ENCODE measurements at places on chromosomes 6 and 20.

DNA sequence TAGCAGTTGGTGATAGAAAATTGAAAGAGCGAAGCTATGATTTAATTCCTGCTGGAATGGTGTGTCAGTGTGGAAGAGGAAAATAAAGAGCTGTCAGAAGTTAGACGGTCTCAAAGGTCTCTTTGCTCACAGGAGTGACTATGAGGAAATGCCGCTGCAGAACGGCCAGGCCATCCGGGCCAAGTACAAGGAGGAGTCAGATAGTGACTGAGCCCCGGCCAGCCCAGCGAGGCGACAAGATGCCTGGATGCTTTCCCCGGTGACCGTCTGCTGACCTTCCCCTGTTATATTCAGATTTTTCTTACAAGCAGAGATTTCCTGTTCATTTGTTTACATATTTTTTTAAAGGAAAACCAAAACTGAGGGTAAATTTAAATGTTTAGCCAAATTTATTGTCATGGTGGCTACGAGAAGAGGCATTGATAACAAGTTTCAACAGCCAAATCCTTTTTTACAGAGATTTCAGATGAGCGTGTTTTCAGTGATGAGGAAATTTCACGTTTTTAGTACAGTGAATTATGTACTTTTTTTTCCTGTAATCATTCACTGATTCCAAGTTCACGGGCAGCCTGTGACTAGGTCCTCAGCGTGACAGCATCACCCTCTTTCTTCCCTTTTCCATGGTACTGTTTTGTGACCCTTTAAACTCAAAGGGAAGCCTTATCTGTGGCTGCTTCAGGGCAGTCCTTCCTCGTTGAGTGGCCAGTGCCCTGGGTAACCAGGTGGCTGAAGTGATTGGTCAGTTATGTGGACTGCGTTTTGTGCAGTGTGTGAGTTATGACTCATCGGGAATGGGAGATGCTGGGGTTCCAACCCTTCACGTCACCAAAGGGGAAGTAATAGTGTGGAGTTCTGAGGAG, 12.6 kb downstream of the DYNLT1 start:
- DNase-seq, result no peak

- no peak for DNase-seq
Observed at GRCh38 chr6:27770724-27771123, 141.5 kb downstream of the OR2B2 start.

- DNase-seq, result no peak
Observed at GRCh38 chr6:24019393-24019792, 106.6 kb upstream of the NRSN1 start.

DNA sequence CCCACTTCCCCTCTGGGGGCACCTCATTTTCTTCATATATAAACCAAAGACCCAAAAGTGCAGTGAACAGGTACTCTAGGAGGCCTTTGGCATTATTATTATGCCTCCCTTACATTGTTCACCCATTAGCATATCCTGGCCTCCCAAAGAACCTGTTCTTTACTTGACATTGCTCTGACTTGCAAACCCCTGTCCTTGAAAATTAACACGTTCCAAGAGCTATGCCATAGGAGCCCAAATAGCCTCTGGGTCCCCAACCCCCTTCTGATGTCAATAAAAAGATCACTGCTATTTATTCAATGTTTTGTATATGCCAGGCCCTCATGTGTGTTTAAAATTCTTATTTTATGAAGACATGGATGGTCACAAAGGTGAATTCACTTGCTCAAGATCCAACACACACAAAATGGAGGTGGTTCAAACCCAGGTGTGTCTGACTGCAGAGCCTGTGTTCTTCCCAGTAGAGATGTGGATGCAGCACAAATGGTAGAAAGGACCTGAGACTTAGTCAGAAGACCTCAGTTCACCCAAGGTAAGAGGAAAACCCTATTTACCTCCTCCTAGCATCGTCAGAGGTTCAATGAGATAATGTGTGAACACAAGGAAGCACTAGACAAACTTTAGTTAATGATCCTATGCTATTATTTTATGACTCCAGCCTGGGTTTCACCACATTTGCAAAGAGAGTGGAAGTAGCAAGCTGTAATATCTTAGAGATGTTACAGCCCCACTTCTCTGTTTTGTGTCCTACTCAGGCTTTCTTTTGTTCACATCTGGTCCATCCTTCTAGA, 36.6 kb downstream of the BCL2L1 start:
- DNase-seq, result no peak

DNA sequence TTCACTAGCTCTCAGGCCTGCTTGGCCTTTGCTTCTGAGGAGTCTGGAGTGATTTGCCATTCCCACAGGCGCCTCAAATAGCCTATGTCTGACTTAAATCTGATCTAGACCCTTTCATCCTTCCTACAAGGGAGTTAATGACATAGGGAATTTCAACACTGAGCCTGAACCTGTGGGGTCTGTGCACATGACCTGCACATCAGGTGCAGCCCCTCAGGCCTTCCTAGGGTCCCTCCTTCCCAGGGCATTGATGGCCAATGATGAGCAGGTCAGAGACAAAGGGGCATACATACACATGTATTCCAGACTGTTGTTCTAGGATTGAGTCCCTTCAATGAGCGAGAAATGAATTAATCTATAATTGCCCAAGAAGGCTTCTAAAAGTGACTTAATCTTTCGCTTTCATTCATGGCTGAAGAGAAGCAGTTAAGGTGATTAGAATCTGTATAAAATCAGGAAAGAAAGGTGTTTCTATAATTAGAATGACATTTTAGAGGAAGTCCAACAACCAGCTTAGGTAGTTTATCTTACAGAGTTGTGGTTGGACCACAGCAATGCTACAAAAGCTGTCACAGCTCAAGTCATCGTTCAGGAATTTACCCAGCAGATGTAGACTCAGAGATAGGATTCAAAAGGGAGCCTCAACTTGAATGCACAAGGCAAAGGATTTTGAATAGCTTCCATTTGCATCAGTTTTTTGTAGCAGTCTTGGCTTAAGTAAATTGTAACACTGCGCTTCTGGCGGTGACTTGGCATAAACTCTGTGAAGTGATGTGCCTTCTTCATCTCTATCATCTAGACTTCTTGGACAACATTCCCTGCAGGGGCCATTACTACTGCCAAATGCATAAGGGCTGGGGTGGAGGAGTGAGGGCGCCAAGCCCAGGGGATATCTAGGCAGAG, 27.0 kb upstream of the TBC1D7 start:
- no peak for DNase-seq

DNA sequence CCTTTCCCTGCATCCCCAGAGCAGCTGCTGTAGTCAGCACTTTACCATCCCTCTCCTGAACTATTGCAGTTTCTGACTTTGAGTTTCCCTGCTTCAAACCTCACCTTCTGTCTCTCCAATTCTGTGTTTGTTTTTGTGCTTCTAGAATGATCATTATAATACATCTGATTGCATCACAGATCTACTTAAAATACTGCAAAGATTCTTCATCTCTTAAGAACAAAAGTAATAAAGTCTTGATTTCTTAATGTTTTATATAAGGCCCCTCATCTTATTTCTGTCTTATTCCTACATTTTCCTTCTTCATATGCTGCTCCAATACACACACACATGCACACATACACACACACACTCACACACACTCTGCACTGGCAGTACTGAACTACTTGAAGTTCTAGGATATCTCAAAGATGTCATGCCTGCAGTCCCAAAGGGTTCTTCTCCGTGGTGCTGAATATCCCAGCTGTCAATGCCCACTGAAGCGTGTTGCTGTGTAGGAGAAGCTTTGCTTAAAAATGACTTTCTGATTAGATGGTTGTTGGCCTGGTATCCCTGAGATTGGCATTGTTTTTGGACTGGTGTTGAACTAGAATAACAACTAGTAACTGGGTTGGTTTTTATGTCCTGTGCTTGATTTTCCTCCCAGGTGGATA, 97.2 kb downstream of the MAP3K4 start:
- no peak for DNase-seq

DNA sequence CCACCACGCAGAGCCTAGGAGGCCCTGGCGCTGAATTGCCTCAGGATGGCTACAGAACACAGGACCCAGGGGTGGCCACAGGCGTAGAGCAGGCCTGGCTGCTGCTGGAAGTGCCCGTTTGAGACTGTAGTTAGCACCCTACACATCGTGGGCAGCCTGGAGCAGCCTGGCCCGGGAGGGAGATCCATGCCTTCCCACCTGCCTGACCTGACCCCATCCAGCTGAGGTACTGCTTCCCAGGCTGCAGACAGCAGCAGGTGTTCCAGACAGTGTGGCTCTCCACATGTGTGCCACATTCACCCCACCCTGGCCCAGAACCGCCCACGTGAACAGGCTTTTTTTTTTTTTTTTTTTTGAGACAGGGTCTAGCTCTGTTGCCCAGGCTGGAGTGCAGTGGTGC, 20.9 kb upstream of the MAP1LC3A start:
- no peak for DNase-seq

DNA sequence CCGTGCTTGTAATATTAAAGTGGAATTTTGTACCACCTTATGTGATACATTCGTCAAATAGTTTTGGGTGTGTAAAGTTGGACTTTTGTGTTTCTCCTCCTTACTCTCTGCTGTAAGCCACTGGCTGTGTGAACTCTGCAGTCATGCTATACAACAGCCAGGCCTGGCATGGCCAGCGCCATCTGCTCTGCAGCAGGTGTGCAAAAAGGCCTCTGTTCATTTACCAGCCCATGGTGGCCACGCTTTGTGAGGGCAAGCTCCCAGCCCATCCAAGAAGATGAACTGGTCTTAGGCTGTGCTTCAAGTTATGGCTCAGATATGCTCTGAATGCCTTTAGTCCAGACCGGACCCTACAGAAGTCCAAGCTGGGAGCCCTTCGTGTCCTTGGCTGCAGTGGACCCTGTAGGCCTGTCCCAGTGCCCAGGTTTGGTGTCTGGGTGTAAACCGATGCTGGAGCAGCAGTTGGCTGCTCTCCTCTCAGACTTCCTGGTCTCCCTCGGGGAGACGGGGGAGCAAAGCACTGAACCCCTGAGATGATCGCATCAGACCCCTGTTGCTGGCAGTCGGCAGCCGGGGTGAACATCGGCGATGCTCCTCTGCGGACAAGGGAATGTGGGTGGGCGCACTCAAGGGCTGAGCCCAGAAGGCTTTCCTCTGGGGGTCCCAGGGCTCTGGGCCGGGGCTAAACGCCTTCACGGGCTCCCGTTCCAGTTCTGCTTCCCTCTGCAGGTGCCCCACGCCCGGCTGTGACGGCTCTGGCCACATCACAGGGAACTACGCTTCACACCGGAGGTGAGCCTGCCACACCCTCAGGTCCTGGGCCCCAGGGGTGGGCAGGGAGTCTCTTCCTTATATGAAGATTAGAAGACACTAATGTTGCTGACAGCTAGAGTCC, 28.6 kb upstream of the PCMTD2 start:
- DNase-seq, result no peak

DNA sequence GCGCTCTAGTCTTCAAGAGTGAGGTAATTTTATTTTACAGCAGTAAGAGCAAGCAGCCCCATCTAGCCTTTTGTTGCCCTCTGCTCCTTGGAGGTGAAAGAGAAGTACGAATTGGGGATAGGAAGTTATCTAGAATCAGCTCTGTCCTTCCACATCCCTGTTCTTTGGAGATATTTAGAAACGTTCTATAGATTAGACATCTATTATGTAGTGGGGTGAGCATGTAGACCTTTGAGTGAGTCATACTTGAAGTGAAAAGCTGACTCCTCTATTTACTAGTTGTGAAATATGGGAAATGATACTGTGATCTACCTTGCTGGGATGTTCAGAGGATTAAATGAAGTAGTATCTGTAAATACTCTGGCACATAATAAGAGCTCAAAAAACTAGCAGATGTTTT, 36.0 kb upstream of the SLC35D3 start:
- no peak for DNase-seq

DNA sequence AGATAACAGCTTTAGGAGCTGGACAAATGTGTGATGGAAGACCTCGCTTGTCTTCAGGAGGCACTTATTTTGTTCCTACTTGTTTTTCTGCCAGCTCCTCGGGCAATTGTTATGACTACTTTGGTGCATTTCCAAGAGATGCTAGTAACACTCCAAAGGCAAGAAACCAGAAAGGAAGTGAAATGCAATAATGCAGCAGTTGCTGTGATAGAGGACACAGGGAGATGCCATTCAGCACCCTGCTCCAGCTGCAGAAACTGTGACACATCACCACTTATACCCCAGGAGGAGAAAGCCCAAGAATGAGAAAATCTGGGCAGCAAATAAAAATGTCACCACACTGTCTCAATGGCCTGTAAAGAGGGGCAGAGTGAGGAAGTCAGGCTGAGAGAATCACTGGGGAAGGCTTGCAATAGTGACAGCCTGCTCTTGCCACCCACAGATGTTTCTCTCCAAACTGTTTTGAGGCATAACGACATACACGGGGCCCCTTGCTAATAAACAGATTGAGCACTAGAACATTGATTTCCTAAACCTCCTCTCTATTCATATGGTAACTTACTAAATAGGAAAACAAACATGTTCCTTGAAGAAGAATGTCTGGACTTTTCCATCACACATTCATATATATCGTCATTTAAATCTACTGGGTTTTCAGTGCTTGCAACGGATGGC, 231.0 kb upstream of the PRND start:
- DNase-seq, result no peak

- DNase-seq, result peak; percentile 38
Observed at GRCh38 chr6:3231247-3232016, 4.0 kb upstream of the TUBB2B start.

DNA sequence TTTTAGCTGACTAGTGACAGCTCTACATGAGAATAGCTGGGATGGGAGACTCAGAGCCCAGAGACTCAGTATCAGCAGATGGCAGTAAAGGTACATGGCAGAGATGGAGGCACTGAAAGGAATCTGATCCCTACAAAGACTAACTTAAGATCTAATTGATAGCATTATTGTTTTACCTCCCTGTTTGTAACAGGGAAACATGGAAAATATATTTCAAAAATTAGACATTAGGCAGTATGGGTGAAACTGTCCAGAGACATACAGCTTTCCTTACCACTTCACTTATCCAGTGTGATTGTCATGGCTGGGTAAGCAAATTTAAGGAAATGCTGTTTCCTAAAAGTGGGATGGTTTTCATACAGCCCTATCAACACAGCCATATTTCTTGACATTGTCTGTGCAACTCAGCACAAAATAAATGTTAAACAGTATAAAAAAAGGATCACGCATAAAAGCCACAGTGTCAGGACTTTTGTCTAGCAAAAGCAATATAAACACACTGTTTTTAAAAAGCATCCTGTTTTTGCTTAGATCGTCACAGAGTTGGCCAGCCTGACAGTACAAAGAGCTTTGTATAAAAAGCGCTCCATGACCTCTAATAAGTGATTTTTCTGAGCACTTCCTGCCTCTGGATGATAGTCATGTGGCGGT, 376.9 kb downstream of the PHF3 start:
- no peak for DNase-seq

DNA sequence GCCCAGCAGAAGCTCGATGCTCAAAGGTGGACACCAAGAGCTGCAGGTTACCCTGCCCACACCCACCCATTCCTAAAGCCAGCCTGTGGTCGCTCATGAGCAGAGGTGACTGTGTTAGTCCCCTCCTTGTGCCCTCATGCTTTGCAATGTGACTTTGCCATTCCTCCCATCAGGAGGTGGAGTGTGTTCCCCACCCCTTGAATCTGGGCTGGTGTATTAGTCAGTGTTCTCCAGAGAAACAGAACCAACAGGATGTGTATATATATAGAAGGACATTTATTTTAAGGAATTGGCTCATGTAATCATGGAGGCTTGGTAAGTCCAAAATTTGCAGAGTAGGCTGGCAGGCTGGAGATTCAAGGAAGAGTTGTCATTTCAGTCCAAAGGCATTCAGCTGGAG, 54.4 kb upstream of the RNF24 start:
- DNase-seq, result no peak

Data from substantia nigra (tissue), 51 donors.